Cardiac ventricle fibroblast (primary cell): ENCODE measurements at places on chromosomes 3 and 15. TPM values are rescaled to one million over a fixed set of nuclear protein-coding genes. Genes with fewer than 3 reads are reported as not detected.

SLC7A14 gene
- 0.06 and 0.20 TPM in 2 replicates for total RNA-seq

IL5RA gene
- total RNA-seq, result not detected in 2 replicates

SLC51A gene
- not detected in 2 replicates for total RNA-seq

ULK3 gene
- 9.0 and 15.6 TPM in 2 replicates for total RNA-seq

CCDC33 gene
- total RNA-seq, result not detected in 2 replicates

GRK7 gene
- total RNA-seq, result not detected in 2 replicates

USP50 gene
- not detected in 2 replicates for total RNA-seq

CKMT1A gene
- total RNA-seq, result 0.06 TPM in 1 of 2 replicates, not detected in the other

A4GNT gene
- not detected in 2 replicates for total RNA-seq

HDAC11 gene
- 8.9 and 14.6 TPM in 2 replicates for total RNA-seq

SCAANT1 gene
- total RNA-seq, result not detected in 2 replicates

ITIH4 gene
- total RNA-seq, result 0.39 and 2.2 TPM in 2 replicates

LSAMP gene
- 5.2 and 7.9 TPM in 2 replicates for total RNA-seq

FHIT gene
- total RNA-seq, result 1.1 and 2.6 TPM in 2 replicates

LINGO1 gene
- total RNA-seq, result 0.15 and 1.4 TPM in 2 replicates

ACTRT3 gene
- 4.5 and 6.4 TPM in 2 replicates for total RNA-seq

MEIS2 gene
- 58.5 and 76.8 TPM in 2 replicates for total RNA-seq

CTXN2 gene
- not detected in 2 replicates for total RNA-seq

CX3CR1 gene
- not detected in 2 replicates for total RNA-seq

HRH1 gene
- total RNA-seq, result 13.5 and 13.8 TPM in 2 replicates

ADAMTSL3 gene
- 0.39 and 0.50 TPM in 2 replicates for total RNA-seq

RPSA gene
- total RNA-seq, result 1,070 and 1,205 TPM in 2 replicates

GOLGA6A gene
- not detected in 2 replicates for total RNA-seq

SLC28A2 gene
- not detected in 2 replicates for total RNA-seq

CBLB gene
- 19.0 and 25.4 TPM in 2 replicates for total RNA-seq

HIGD2B gene
- total RNA-seq, result not detected in 2 replicates

LEKR1 gene
- 0.37 and 0.88 TPM in 2 replicates for total RNA-seq

LRRC31 gene
- total RNA-seq, result not detected in 2 replicates

GOLGA8S gene
- 0.19 and 0.39 TPM in 2 replicates for total RNA-seq

RARRES1 gene
- 26.0 and 46.9 TPM in 2 replicates for total RNA-seq

TM6SF1 gene
- 1.7 TPM in 1 of 2 replicates, not detected in the other for total RNA-seq

ATP8B4 gene
- 1.4 and 1.8 TPM in 2 replicates for total RNA-seq

CCDC32 gene
- total RNA-seq, result 17.5 and 17.6 TPM in 2 replicates
